ENCODE measurements at places on chromosomes 1 and 21.

DNA sequence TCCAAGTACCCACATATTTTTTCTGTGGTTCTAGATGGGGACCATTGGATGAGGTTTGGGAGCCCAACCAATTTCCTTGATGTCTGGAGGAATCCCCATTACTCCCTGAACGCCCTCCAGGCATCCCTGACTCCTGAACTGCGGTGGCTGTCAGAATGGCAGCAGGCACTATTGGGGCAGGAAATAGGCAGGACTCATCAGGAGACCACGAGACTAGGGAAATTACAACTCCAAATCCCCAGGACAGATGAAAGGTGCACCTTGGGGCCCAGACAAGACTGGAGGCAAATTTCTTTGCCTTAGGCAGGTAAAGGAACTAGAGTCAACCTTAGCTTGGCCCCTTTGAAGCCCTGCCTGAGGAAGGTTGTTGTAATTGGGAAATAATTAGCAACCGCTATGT lies 1.1 kb downstream of the CGN start:
- no peak for DNase-seq

GRCh38 chr21:42465008-42465802 lies 30.8 kb downstream of the RSPH1 start:
- no peak for DNase-seq

GRCh38 chr1:161768986-161769672 lies 3.0 kb downstream of the ATF6 start:
- no peak for DNase-seq

GRCh38 chr1:236904892-236905741 lies 99.1 kb downstream of the MT1HL1 start:
- DNase-seq = no peak

Data from activated T-cell treated with anti-CD3 and anti-CD28 coated beads for 24 hours (primary cell).